Central memory CD8-positive, alpha-beta T cell (primary cell): ENCODE measurements at places on chromosomes 16 and 17.

DNA sequence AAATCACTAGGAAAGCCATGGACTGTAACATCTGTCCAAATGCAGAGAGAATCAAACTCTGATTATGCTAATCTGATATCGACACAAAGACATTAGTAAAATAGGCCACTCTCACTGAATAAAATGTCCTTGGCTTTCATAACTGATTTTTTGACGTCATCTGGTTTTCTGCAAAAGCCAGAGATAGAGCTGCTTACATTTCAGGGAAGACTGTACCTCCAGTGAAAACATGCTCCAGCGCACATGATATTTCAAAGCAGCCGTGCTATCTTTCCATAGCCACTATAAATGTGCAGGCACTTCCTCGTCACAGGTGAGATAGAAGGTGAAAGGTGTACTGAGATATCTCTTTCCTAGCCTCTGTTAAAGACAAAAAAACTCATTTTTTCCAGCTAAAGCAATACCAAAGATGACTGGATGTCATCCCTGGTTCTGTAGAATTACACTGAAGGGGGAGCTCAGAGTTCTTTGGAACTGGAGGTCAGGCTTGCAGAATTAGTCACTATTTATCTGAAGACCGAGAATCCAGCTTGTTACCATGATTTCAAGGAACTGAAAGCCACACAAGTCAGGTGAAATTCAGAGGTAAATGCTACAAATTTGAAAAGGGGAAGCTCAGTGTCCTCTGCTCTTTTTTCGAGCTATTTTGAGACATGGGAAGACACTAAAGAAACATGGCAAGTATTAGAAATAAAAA, 249.5 kb downstream of the CA10 start:
- DNase-seq, result no peak

DNA sequence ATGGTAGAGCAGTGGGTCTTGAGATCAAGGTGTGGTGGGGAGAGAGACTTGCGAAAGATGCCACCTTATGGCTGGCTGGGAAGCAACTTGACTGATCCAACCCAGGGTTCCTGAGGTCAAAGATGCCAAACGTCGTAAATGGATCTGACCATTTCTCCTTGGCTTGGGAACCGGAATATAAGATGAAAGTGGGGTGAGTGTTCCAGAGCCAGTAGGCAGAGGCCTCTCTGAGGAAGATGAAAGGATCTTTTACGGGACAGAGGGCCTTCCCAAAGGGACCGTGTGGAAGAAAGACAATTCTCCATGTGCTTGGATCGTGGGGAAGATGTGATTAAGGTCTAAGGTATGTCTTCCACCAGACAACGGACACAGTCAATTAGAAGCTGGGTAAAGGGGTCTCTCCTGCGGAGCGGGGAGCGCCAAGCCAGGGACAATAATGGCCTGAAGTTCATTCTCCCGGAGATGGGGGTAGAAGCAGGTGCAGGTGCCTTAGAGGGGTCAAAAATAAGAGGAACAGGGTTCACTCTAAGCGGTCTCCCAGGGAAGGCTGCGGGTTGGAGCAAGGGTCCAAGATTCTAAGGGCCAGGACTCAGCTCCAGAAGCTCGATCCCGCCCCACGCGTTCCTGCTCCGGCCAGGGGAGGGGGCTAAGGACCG, 800 bp downstream of the FXR2 start:
- no peak for DNase-seq

DNA sequence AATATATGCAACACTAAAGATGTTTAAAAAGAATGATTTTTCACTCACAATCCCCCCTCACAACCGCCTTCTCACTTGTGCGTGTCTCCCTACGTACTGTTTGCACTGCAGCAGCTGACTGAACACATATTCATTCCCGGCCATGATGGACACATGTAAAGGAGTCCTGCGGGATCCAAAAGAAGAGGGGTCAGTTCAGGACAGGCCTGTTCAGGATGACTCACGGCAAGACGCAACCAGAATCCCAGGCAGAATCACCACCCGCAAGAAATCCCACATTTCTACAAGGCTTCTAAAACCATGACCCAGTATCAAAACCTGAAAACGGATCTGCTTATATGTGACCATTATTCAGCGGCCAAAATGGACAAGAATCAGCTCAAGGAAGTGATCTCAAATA, 52.3 kb downstream of the CYB5D2 start:
- no peak for DNase-seq

GRCh38 chr16:1494711-1495110, 1.6 kb downstream of the TELO2 start:
- DNase-seq, result no peak

DNA sequence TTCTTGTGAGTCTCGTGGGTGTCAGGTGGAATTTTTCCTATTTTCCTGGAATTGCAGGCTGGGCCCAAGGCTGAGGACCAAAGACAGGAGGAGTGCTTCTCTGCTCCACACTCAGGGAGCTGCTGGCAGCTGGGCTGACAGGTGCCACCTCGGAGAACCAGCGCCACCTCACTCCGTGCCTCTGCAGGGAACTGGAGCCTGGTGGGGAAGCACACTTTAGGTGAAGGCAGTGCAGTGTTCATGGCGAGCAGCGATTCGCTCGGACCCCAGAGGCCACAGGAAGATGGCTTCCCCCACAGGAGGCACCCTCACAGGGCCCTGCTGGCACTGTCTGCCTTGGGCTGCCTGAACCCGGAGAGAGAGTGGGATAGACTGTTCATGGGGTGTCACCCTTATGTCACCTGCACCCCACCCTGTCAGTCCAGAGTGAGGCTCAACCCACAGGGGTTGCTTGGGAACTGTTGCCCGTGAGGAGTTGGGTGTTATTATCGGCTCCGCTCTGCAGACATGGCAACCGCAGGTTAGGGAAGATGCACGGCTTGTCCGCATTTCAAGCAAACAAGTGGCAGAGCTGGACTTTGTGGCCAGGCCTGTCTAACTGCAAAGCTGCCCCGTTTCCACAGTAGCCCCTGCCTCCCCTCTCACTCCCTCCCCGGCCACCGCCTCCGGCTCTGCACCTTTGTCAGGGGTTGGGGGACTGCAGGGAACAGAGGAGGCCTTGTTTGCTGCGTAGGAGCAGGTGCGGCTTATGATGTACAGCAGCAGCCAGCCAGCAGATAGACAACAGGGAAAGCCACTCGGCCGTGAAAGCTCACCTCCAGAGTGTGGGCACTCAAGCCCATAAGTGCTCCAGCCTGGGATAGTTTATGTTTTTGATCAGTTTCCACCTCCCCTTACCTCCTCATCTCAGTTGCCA, 15.5 kb downstream of the TBC1D24 start:
- DNase-seq, result no peak

DNA sequence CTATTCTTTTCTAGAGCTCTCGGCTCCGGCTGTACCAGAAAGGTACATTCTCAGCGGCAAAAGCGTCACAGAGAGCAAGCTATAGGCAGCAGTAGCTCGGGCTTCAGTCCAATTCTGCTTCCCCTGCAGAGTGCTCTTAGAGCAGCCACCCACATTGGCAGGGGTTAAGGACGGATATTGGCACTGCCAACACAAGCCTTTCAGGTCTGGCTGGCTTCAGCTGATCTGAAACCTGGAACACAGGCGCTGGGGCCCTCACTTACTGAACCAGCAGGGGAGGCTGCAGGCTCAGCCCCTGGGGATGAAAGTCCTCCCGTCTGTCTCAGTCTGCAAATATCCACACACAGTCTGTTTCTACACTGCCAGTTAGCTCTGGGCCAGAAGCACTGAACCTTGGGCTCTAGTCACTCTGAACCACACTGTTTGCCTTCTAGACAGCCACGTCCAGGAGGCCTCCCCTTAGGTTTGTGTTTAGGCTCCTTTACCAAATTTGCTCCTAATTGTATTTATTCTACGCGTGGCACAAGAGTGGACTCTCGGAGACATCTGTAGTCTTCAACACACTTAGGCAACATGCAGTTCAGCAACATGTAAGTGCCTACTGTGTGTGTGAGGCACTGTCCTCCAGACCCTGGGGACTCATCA, 40.1 kb downstream of the HIC1 start:
- no peak for DNase-seq

GRCh38 chr16:50696575-50697420, 3.4 kb downstream of the NOD2 start:
- no peak for DNase-seq

DNA sequence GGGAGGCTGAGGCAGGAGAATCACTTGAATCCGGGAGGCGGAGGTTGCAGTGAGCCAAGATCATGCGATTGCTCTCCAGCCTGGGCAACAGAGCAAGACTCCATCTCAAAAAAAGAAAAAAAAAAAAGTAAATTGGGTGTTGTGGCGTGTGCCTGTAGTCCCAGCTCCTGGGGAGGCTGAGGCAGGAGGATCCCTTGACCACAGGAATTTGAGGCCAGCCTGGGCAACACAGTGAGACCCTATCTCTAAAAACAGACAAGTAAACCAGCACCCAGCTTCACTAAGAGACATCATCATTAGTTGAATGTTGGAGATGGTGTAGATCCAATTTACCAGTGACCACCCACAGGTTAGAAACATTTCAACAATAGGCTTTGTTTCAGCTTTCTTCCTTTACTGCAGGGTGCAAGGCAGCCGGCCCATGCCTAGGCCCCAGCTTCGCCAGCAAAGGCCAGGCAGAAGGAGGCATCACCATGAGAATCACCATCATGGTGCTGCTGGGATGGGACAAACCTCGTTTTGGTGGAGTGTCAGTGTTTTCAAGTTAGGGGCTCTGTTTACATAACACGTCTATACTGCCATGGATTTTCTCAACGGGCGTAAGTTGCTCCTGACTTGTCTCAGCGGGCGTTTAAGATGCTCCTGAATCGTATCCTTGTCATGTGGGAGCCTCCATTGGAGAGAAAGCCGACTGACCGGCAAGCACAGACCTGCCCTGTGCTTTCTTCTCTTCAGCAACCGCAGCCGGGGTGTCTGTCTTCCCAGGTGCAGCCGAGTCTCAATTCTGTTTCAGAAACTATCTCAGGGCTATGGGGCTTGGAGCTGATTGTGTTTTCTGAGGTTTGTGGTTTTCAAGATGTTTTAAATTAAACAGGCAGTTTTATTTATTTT, 7.3 kb downstream of the TCF25 start:
- DNase-seq, result no peak

- DNase-seq, result no peak
Measured at GRCh38 chr17:42653179-42654124, 5.6 kb upstream of the TUBG2 start.

DNA sequence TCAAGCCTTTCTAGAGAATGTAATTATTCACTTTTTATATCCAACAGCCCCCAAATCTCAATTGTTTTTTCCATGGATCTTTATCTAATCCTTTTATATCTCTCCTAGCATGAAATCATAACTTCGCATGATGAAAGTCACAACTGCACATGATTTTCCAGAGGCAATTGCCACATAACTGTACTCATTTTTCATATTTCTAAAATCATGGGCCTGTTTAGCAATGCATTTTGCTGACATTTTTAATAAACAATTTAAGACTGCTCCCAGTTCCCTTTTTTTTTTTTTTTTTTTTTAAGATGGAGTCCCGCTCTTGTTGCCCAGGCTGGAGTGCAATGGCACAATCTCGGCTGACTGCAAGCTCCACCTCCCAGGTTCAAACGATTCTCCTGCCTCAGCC, 83.5 kb downstream of the VMP1 start:
- no peak for DNase-seq

GRCh38 chr17:83117583-83117982, 38.2 kb downstream of the METRNL start:
- DNase-seq, result no peak

DNA sequence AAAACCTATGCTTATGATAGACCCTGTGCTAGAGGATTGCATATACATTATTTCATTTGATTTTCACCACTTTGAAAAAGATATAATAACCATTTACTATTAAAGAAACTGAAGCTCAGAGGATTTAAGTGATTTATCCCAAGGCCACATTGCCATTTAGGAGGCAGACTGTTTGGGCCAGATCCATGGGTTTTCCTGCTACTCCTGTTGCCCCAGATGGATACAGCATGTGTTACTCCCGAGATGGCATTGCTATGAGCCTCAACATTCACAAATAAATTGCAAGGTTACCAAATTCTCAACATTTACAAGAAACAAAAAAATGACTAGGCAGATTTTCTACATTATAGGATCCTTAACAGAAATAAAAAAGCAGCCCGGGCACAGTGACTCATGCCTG, 322.1 kb upstream of the SOX9 start:
- no peak for DNase-seq

GRCh38 chr16:57244463-57244766, 644 bp upstream of the ARL2BP start:
- DNase-seq, result no peak

GRCh38 chr16:86118467-86119307, 219.7 kb downstream of the IRF8 start:
- DNase-seq, result no peak

DNA sequence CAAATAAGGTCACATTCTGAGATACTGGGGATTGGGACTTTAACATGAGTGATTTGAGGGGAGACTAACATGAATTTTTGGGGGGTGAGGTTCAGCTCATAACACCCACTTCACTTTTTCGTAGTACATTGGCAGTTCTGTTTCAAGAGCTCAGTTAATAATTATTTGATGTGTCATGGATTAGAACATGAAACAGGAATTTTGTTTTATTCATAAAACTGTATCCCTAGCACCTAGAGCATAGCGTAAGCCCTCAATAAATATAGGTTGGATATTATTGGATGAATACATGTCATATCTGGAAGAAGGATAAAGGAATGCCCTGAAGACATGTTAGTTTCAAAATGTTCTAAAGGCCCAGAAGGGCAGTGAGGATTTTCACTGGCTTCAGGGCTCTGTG, 119.8 kb downstream of the PRKCA start:
- DNase-seq, result no peak

DNA sequence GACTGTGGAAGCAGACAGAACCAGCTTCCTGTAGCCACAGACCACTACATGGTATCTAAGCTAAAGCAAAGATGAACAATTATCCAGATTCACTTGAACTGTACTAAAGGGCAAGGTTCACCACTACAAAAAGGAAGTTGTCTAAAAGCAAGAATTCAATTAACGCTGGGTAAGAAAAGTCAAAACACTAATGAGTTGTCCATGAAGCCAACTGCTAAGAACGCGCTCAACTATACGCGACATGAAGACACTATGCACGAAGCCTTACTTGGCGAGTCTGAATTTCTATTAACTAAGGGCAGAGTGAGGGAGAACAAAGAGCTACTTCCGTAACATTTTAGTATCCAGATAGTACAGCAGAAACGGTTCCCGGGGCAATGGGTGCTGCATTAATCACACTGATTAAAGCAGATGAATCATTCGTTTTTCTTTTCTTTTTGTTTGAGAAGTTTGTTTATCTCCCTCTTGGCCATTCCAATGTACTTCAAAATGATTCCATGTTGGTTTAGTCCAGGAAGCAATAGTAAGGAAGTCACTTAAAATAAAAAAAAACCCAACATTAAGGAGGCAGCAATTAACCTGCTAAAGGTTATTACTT, 2.8 kb upstream of the RPS15A start:
- DNase-seq, result no peak

- no peak for DNase-seq
Measured at GRCh38 chr17:80673152-80673920, 128.7 kb downstream of the RPTOR start.

GRCh38 chr17:44610871-44611270, 45.4 kb upstream of the MEIOC start:
- DNase-seq, result no peak

GRCh38 chr17:33667671-33668070, 374.6 kb upstream of the ASIC2 start:
- DNase-seq, result no peak
